ENCODE measurements at places on chromosomes 1 and 21.

DNA sequence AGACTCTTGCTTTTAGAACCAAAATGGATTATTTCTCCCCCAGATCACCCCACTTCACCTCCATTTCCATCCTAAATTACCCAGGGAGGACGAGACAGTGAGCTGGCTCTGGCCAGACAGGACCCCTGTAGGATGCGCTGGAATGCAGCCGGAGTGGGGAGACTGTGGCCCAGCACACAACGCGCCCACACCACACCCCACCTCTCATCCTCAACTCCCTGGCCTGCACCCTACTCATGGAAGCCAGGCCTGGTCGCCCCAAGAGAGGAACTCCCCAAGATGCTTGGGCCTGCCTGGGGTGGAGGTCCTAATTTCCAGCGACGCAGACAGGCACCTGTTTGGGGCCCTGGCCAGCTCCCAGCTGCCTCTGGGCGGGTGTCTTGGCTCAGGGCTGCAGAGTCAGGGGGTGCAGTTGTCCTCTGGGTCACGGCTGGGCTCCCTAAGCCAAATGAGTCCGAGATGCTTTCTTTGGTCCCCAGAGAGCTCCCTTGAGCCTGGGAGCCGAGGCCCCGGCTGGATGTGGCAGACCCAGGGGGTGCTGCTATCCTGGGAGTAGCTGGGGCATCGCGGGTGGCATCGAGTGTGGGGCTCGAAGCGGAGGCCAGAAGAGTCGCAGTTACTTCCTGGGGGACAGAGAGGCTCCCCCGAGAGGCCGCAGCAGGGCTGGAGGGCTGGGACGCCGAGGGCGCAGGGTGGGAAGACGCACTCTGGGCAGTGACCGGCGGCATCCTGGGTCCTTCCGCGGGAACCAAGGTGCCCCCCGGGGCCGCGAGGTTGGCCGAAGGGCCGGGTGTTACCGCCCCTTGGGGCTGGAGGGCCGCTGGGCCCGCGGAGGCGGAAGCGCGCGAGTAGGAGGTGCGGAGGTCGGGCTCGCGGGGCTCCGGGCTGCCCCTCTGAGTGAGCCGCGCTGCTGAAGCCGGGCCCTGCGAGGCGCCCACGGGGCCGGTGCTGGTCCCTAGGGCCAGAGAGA, 10.4 kb downstream of the CLEC20A start:
- peak; percentile 69 for DNase-seq

DNA sequence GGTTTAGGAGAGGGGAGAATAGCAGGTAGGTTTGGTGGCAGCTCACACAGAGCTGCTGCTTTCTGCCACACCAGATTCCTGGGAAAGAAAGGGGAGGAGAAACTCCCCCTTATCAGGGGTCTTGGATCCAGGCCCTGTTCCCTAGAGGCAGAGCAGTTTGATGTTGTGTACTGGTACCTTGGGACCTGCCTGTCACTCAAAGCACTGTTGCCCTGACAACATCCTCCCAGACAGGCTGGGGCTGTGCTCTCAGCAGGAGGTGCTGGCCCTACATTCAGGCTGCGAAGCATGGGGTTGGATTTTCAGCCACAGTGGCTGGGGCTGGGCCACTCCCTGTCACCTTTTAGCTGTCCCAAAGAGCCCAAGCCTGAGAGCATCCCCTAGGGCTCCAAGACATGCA, 188.0 kb downstream of the GRIK3 start:
- DNase-seq, result no peak

- DNase-seq, result no peak
Measured at GRCh38 chr1:31776516-31776915, 12.4 kb upstream of the ADGRB2 start.

DNA sequence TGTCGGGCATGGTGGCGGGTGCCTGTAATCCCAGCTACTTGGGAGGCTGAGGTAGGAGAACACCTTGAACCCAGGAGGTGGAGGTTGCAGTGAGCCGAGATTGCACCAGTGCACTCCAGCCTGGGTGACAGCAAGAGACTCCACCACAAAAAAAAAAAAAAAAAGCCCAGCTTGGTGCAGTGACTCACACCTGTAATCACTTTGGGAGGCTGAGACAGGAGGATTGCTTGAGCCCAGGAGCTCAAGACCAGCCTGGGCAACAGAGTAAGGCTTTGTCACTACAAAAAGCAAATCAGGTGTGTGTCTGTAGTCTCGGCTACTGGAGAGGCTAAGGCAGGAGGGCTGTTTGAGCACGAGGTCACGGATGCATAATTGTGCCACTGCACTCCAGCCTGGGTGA, 5.0 kb upstream of the H6PD start:
- no peak for DNase-seq

GRCh38 chr21:37682966-37683365, 233.3 kb downstream of the KCNJ6 start:
- no peak for DNase-seq

DNA sequence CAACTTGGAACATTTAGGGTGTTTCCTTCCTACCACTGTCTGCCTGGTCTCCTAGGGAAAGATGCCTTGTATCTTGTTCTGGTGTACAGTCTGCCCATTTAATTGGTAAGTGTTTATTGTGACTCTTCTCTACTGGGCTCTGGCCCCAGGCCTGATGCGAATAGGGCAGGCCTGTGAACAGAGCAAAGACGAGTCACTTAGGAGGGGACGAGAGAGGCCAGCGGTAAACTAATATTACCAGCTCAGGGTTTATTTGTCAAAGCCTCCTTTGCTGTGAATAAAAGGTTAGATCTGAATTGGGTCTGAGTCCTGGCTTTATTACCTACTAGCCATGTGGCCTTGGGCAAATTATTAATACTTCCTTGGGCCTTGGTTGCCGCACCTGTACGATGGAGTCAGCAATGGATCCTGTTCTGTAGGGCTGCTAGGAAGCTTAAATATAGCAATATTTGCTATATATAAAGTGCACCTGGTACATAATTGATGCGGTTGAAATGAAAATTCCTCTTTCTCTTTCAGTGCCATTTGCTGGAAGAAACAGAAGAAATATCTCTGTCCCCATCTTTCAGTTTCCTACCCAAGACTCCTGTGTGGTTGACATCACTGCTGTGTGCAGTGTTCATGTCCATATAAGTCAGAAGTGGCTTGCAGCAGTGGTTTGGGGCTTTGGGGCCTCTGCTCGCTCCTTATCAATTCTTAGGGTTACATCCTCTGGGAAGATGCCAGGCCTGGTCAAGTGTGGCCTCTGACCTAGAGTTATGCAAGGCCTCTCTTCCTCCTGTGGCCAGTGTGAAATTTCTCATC, 32.4 kb downstream of the MAPKAPK2 start:
- DNase-seq, result no peak

Measured in cardiac septum (tissue), 1 donor.